ENCODE measurements at places on chromosomes 6 and 20. TPM values are rescaled to one million over a fixed set of nuclear protein-coding genes. Genes with fewer than 3 reads are reported as not detected.

- no peak for DNase-seq
Observed at GRCh38 chr6:161446949-161447348, 173.1 kb upstream of the AGPAT4 start.

- DNase-seq: no peak
Observed at GRCh38 chr6:8943073-8943472, 507.7 kb upstream of the SLC35B3 start.

GRCh38 chr6:22098601-22099031, 198.2 kb downstream of the PRL start:
- peak; percentile 46 for DNase-seq

DNA sequence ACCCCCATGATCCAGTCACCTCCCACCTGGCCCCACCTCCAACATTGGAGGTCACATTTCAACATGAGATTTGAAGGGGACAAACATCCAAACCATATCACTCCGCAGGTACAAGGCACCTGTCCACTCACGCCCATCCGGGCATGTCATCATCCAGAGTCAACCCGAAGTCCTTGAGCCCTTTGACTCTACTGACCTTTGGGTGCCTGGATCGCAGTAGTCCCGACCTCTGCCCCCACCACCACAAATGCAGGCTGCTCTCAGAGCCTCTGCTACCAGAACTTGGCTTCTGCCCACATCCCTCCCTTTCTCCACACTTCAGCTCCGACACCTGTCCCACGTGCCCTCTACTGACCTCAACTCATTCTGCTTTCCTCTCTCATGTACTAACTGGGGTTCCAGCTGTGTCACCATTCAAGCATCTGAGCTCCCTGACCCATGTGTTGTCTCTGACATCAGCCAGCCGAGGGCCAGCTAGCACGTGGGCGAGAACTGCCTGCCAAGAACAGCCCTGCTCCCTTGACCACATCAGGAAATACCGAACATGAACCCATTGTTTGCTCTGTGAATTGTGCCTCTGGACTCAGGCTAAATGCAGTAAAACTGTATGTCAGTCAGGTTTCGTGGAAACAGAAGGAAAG, 498.3 kb upstream of the SULF2 start:
- peak; percentile 99 for DNase-seq

Gene HINT3
- total RNA-seq: 13.0 TPM
